ENCODE measurements at places on chromosomes 5 and 9.

GRCh38 chr9:132068605-132069004, 11.1 kb downstream of the MED27 start:
- DNase-seq, result no peak

DNA sequence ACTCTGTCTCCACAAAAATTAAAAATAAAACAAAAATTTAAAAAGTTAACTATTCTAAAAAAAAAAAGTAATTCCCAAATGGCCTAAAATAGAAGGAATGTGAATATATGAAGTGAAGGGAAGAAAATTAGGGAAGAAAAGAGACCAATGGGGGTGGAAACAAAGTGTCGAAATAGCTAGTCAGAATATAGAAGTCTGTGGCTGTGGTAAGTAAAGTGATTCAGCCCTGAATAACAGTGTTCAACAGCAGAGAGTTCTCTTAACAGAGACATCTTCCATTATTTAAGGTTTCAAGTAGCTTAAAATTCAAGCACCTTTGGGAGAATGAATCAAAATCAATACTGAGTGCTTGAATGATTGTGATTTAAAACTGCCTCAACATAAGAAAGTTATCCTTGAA, 51.7 kb downstream of the LPAR1 start:
- DNase-seq, result no peak

GRCh38 chr5:27010646-27011045, 27.7 kb downstream of the CDH9 start:
- DNase-seq, result no peak

GRCh38 chr5:140934964-140935606, 9.0 kb downstream of the PCDHAC1 start:
- DNase-seq, result no peak

DNA sequence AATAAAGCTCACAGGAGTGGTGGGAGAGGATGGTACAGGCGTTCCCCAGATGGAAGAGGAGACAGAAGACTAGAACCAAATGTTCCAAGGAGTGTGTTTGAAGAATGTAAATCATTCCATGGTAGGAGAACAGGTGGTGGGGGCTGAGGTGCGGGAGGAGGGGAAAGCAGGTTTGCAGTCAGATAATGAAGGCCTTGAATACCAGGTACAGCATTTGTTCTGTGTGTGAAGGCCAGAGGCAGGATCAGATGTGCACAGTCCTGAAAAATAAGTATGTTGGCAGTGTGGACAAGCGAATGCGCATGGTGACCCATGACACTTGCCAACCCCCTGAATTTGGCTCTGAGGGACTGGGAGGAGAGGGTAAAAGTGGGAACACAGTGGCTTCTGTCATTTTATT, 59.9 kb upstream of the ALDH1B1 start:
- DNase-seq, result no peak

DNA sequence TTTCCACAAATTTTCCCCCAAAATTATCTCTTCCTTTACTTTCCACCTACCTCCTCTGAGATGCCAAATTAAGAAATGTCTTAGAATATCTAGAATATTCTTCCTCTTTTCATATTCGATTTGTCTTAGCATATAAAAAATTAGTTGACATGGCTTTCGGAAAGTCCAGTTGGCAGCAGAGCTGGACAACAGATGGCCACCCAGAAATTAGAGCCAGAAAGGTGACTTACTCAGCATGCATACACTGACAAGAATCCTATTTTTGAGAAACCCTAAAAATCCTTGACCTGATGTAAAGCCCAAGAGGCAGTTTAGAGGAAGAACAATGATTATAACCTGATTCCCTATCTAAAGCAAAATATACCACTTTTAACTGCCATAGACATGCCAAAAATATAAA, 22.0 kb downstream of the TMEM167A start:
- no peak for DNase-seq

- DNase-seq, result no peak
Measured at GRCh38 chr9:121773954-121774714, 122.7 kb downstream of the DAB2IP start.

GRCh38 chr9:37243588-37244345, 123.4 kb downstream of the ZCCHC7 start:
- no peak for DNase-seq

GRCh38 chr5:172828911-172829431, 5.1 kb upstream of the ERGIC1 start:
- no peak for DNase-seq

GRCh38 chr5:146003852-146004251, 67.5 kb downstream of the SH3RF2 start:
- DNase-seq, result no peak

GRCh38 chr5:176680226-176680563, 32.9 kb downstream of the TSPAN17 start:
- DNase-seq, result no peak

DNA sequence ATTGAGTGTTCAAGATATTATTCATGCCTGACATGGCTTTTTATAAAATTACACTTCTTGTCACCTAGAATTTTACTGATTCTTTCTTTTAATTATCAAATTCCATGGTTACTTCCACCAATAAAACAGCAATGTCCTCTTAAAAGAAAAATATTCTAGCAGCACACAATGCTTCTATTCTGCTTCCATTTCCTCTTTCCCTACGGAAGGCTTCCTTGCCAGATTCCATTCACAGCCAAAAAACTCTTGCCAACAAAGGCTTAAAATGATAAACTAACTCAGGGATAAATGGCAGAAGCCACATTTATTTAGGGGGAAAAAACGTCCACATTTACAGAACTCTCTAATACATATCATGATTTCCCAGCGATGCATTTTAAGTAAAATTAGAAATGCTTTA, 111.6 kb downstream of the CTNND2 start:
- DNase-seq, result no peak

DNA sequence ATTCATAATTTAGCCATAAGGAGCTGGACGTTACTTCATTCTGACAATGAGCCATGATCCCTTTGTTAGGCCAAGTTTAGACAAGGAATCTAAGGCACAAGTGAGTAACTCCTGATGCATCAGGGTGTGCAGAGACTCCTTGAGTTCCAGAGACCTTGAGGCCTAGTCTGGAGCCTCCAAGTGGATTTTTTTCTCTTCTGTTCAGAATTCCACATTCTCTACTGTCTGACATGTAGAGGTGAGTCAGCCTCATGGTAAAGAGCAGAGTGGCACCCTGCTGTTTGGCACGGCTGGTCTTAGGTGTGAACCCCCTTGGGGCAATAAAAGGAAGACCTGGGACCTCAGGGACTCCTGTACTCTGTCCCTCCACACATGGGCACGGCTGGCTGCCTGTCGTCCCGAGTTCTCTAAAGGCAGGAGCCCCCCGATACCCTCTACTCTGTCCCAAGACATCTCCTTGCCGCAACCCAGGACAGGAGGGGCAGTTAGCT, 22.0 kb upstream of the TGFBI start:
- peak; percentile 95 for DNase-seq

- DNase-seq, result no peak
Measured at GRCh38 chr9:122106576-122106975, 13.5 kb upstream of the TTLL11 start.

DNA sequence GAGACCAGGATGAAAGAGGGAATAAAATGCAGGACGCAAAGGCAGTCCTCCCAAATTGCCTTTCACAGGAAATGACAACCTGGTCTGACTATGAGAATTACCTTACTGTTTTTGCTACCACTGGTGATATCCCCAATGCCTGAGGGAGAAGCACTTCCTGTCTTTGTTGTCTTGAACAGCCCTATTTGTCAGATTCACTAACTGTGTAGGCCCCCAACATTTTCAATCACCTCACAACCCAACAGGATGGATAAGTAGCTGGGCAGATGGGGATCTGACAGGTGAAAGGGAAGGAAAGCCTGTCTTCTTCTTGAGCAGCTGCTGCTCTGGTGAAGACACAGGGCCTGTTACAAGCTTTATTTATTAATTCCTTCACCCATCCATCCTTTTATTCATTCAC, 9.7 kb downstream of the ESM1 start:
- no peak for DNase-seq
